ENCODE measurements at places on chromosomes 6 and 20.

DNA sequence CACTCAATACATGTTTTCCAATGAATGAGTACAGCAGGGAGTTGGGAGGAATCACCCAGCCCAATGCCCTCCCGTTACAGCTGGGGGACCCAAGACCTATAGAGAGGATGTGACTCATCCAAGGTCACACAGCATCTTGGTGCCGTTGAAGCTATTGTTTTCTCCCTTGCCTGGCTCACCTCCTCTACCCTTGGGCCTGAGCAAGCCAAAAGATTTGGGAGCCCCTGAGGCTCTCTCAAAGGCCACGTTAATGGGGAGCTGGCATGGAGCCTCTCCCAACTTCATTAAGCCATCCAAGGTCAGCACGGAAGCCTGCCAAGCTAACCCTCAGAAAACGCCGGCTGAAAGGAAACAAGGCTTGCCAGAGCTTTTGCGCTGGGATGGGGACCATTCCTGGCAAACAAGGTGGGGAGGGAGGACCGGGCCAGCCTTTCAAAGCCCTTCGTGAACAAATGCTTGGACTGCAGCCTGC is 30.4 kb downstream of the KCNB1 start:
- DNase-seq = no peak

DNA sequence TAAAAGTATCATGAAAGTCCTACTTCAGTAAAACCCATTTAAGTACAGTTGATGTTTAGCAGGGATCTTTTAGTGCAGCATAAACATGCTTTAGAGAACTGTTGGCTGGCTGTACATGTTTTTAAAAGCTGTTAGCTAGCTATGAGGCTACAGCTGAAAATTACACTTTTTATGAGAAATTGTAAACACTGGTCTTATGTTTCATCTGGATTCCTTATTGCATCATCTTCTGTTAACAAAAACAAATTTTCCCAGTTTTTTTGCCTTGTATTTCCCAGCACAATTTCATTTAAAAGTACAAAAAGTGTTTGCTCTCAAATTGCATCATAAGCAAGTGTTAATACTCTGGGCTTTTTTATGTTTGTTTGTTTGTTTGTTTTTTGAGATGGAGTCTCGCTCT is 18.3 kb upstream of the HLA-E start:
- DNase-seq = no peak

DNA sequence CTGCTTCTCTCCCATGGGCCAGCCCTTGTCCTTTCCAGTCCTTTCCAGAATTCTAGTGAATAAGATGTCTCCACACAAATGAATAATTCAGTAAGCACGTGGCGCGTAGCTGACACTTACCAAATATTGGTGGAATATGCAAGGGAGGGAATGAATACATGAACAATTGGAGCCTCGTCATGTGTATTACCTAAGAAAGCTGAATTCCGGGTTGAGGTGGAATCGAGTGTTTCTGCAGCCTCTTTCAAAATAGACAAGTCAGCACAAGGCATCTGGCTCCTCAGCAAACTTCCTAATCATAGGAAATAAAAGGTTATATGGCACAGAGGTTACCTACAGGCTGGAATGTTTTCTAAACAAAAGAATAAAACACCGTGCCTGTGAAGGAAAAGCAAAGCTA is 47.0 kb upstream of the NT5E start:
- no peak for DNase-seq

- no peak for DNase-seq
Observed at GRCh38 chr20:17806739-17807441, 107.1 kb downstream of the BANF2 start.

DNA sequence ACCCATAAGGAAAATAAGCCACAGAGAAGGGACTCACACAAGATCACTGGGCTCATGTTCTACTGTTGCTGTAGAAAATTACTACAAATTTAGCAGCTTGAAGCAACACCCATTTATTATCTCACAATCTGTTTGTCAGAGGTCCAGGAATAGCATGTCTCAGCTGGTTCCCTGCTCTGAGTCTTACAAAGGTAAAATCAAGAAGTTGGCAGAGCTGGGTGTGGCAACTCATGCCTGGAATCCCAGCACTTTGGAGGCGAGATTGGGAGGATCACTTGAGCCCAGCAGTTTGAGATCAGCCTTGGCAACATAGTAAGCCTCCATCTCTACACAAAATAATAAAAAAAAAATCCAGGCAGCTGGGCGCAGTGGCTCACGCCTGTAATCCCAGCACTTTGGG is 28.5 kb upstream of the ZNF831 start:
- DNase-seq = no peak

- no peak for DNase-seq
Observed at GRCh38 chr6:137233911-137234863, 15.0 kb upstream of the IFNGR1 start.

All from lower lobe of right lung (tissue), 2 donors.